ENCODE measurements at places on chromosomes 4 and X.

DNA sequence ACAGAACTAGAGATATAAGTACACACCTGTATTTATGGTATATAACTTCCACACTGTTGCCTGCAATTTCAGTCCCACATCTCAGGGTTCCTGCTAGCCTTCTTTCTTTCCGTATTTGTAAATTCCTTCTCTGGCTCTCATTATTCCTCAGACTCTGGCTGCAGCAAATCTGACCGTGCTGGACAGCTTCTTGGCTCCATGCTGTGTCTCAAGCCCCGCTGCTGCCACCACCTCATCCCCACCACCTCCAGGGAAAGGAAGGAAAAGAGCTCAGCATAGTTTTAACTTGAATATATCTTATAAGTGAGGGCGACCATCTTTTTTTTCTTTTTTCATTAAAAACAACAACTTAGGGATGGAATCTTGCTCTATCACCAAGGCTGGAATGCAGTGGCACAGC lies 155.6 kb upstream of the CXCL13 start:
- DNase-seq: no peak

DNA sequence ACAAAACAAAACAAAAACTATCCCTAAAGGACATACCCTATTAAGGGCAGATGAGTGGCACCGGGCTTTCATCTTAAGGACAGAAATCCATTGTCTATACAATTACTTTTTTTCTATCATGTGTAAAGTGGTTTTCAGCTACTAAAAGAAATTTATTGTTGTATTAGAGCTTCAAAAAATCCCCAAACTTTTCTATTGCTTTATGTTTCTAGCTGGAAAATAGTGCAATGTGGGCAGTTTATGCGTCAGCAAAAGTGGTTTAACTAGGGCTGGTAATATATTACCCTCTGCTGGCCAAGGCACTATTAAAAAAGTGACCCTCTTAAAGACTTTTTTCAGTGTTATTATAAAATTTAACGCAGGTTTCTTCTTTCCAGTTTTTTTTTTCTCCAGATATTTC lies 15.5 kb upstream of the GPR82 start:
- no peak for DNase-seq

DNA sequence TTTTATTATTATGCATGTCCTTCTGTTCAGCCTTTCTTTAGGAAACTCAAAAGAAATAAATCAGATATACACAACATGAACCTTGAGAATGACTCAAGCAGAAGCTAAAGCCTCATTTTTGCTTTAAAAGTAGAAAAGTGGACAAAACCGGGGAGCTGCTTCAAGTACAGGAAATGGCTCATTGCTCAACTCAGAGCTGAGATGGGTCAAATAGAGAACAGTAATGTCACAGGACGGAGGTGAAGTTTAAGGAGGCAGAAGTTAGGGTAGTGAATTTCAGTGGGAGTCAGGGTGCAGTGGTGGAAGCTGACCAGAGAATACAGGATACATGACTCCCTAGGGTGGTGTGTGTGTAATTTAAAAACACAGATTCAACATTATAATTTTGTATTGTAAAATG lies 22.2 kb downstream of the PHKA2 start:
- DNase-seq: no peak

- no peak for DNase-seq
Observed at GRCh38 chr4:142781114-142781513, 65.0 kb downstream of the INPP4B start.

DNA sequence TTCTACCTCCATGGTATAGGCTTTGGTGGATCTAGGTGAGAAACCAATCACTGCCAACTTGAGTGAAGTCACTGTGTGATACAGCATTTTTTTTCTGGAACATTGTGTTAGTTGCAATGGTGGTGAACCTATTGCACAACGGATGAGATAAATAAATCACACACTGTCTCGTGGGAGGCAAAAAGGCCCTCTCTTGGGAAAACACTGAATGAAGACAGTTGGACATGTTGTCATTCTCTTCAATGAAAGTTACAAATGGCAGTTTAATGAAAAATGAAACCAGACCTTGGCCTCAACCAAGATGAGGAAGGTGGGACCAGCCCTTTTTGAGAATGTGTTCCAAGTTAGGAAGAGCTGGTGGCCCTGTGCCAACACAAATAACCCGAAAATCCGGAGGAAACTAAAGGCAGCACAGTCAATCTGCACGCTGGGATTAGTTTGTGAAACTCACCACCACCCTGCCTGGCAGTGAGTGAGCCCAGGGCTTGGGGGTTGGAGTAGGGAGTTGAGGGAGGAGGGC lies 5.4 kb upstream of the ADGRG2 start:
- no peak for DNase-seq

DNA sequence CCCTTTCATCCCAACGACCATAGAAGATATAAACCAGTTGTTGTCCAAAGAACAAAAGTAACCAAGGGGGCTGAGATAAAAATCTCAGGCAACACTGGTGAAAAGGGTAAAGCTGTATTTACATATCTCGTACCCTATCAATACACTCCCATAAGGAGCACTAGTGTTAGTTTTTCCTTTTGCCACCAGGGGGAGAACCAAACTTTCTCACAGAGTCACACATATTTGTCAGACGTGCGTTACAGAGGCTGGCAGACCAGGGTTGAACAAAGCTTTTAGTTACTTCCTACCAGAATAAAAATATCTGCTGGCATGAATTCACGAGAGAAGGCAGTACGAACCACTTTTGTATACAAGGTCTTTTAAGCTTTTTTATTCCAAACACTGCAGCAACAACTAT lies 88.3 kb downstream of the AMELX start:
- DNase-seq: no peak

DNA sequence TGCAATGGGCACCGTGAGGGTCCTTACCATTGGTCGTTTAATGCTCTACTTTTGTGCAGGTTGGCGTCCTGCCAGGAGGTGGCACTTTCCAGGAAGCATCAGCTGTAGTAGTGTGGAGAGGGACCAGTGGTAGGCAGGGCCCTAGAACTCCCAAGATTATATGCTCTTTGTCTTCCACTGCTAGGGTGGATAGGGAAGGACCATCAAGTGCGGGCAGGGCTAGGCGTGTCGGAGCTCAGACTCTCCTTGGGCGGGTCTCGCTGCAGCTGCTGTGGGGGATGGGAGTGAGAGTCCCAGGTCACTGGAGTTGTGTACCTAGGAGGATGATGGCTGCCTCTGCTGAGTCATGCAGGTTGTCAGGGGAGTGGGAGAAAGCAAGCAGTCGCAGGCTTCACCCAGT lies 134.7 kb downstream of the KLF8 start:
- DNase-seq: no peak

GRCh38 chr4:38279650-38280322 lies 319.6 kb downstream of the PTTG2 start:
- DNase-seq: no peak

GRCh38 chr4:122762966-122763716 lies 30.6 kb downstream of the BBS12 start:
- DNase-seq: no peak

- DNase-seq: peak; percentile 8
Observed at GRCh38 chr4:151407466-151408379, 1.3 kb upstream of the FHIP1A start.

DNA sequence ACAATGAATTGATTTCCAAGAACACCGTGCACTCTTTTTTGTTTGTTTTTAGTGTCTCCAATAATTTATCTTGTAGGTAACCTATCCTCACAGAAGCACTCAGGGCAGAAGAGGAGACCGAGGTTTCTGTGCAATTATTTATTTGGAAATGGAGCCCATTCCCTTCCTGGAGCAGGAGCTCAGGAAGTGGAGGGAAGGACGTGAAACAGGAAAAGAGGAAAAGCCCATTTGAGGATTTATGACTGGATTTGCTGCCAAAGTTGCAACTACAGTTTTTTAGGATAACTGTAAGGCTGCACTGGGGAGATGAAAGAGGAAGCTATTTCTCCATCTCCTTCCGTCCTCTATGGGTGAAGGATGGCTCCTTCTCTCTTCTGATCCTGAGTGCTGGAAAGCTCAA lies 31.7 kb upstream of the MXRA5 start:
- no peak for DNase-seq

GRCh38 chr4:169103966-169104412 lies 93.9 kb upstream of the CBR4 start:
- no peak for DNase-seq

DNA sequence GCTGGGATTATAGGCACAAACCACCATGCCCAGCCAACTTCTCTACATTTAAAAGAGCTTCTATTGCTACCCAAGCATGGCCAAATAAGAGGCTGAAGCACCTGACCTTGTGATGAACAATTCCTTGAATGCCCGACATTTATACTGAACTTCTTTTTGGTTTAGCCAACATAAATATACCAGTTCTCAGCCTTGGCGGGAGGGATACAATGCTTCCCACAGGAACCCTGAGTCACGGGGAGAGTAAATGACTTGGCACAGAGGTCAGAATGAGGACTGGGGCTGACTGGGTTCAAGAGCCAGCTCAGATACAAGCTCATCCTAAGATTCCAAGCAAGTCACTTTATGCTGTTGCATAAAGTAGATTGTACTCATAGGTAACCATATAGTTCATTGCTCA lies 6.1 kb downstream of the HOPX start:
- no peak for DNase-seq

GRCh38 chr4:30380404-30380998 lies 339.7 kb upstream of the PCDH7 start:
- no peak for DNase-seq

DNA sequence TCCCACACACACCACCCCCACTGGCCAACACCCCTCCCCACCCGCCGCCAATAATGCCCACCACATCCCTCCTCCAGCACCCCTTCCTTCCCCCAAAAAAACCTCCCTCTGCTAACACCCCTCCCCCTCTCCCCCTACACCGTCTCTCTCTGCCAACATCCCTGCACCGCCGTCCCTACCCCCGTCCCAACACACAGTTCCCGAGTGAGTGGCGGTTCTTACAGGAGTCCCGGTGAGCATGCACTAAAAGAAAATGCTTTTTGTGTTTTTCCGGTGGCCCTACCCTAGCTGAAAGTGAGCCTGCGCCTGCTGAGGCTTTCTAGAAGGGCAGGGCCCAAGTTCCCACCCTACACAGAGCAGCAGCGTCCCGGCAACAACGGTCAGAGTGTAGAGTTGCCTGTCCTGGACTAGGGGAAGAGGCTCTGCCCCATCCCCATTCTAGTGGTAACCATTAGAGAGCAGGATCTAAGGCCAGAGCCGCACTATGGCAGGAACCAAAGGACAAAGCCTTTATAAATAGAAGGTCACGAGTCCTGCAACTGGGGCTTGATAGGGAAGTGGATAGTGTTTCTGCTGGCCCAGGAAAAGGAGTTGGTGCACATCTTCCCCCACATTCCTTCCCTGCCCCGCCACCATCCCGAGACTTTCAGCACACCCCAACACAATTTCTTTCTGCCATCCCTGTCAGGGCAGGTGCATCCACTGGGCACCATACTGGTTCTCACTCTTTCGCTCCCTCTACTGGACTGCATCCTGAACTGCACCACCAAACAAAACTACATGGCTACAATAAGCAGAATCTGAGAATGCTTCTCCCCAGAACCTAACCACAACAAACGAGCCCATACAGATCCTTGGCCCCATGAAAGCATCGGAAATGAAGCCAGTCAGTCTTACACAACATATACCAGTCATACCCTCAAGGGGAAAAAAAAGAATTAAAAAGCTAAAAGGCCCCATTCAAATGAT lies 78.1 kb upstream of the PAGE3 start:
- DNase-seq: peak; percentile 1

- no peak for DNase-seq
Observed at GRCh38 chr4:147425019-147425418, 55.9 kb upstream of the EDNRA start.

DNA sequence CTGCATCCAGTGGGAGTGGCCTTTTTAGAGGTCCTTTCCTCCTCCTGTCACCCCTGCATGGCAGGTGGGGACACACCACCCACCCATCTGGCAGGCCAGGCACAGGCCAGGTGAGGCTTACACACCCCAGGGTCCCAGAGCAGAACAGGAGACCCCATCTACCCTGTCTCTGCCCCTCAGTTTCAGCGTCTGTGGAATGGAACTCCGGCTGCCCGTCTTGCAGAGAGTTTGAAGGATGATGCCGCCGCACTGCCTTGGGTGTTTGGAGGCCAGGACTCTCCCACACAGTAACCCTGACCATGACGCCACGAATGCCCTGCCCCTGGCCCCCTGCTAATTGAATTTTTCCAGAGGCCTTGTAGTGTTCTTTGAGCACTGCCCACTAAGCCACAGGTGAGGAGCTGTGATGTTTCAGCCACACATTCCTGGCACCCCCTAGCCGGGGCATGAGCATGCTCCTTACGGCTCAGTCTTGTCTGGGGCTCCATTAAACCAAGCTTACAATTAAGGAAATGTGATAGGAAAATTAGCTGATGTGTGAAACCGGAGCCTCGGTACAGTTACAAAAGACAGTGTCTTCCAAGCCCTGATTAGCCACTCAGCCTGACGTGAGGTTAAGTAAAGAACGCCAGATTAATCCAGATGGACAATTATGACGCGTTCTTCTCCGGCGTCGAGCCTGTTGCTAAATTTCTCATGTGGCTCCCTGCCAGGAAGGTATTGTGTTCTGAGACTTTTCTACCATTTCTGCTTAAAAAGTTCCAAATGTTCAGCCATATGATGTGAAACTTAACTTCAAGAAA lies 39.3 kb downstream of the HMX1 start:
- DNase-seq: no peak

DNA sequence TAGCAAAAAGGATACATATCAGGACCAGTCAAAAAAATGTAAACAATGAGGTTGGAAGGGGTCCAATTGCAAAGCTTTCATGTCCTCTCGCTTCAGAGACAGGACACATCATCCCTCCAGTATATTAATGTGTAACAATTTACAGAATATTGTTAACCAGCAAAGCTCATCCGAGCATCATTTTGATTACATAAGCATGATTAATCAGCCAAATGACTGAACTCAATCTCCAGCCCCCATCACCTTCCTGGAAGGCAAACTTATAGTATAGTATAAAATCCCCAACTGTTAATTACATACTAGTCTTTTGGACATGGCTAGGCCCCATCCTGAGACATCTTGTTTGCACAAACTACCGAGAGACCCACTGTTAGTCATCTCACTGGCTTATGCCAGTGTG lies 77.6 kb upstream of the TRAM1L1 start:
- no peak for DNase-seq

DNA sequence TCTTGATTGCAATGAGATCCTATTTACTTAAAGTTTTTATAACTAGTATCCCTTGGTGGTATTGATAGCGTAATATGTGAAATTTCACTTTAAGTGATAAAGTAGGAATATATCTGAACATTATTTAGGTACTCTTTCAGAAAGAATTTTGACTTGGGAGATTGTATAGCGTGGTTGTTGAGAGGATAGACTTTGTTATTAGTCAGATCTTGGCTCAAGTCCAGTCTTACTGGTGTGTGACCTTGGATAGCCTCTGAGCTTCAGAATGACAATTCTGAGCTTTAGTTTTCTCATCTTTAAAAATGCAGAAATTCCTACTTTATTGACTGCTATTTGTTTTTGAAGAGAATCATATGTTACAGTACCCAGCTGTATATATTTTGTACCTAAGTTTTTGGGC lies 32.6 kb downstream of the DCK start:
- no peak for DNase-seq

GRCh38 chr4:169059306-169060211 lies 49.5 kb upstream of the CBR4 start:
- no peak for DNase-seq

Data from C1 segment of cervical spinal cord (tissue), 14 donors.